ENCODE measurements at places on chromosomes 1 and 21. TPM values are rescaled to one million over a fixed set of nuclear protein-coding genes. Genes with fewer than 3 reads are reported as not detected.

The HJV gene
- total RNA-seq, result not detected

The EDN2 gene
- total RNA-seq, result 5.8 TPM

The RAB25 gene
- 85.1 TPM for total RNA-seq

The COL11A1 gene
- total RNA-seq, result 0.82 TPM

The DPT gene
- total RNA-seq, result 277 TPM

The GSTM5 gene
- 4.8 TPM for total RNA-seq

The OLIG2 gene
- total RNA-seq, result not detected

The OR2L5 gene
- not detected for total RNA-seq

DNA sequence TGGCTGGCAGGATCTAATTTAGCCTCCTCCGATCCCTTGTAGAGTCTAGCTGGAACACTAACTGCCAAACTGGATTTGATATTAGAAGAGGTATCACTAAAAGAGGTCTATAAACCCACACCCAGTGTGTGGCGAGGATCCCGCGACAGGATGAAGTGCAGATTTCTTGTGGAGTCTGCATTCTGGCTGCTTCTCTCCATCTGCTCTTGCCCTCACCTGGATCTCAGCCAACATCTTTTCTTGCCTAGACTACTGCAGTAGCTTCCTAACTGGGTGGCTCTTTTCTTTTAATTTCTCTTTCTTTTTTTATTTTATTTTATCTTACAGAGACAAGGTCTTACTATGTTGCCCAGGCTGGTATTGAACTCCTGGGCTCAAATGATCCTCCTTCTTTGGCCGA lies 48.9 kb upstream of the CAPZB start:
- DNase-seq, result no peak

- peak; percentile 69 for DNase-seq
These were observed 63.4 kb upstream of the COA6 start for GRCh38 chr1:234309598-234310459.

- DNase-seq, result no peak
These were observed 6.5 kb downstream of the CNTN2 start for GRCh38 chr1:205049479-205049878.

GRCh38 chr1:211578640-211579439 lies at the start of gene SLC30A1:
TSS of gene SLC30A1 (minus strand) at chr1:211579161. CDS start at chr1:211578612, 549 bp downstream.
- DNase-seq, result peak; percentile 100

- DNase-seq, result no peak
These were observed 35.6 kb downstream of the GPA33 start for GRCh38 chr1:167054531-167054930.

DNA sequence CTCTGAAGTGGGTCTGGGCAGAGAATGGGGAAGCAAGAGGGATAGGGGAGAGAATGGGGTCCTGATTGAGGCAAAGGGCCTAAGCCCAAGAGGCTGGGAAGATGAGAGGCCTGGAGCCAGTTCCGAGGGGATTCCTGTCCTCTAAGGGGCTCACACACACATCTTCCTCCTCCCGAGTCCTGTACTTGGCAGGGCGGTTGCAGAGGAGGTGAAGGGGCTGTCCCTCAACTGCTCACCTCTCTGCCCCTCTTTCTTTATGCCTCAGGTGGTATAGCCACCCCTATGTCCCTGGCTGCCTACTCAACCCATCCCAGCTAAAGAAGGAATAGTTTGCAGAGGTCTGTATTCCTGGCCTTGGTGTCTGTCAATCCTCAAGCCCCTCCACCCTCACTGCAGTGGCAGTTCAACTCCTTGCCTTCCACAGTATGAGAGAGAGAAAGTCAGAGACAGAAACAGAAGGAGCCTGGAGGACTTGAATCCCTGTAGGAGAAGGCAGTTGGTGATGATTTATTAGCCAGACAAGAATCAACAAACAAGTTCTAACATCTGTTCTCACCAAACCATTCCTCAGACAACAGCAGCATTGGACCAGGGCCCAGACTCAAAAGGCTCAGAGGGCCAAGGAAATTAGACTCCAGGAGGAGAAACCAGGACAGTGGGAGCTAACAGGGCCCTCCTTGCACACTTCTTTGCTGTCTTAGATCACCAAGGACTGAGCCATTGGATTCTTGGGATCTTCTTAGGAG lies 10.7 kb downstream of the SH2D2A start:
- DNase-seq, result peak; percentile 37

DNA sequence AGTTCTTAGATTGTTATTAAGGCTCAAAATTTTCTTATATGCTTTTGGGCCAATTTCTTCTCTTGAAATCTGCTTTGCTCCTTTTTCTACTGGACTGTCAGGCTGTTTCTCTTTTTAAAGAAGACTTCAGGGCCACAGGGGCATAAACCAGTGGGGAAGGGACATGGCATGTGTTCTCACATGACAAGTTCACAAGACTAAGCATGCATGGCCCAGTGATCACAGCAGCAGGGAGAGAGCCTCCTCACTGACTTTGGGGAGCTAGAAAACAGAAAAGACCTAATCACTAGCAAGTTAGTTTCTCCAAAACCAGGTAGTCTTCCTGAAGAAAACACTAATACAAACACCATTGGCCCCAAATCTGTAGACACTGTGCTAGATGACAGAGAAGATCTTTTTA lies 64.8 kb downstream of the RAB3GAP2 start:
- no peak for DNase-seq

GRCh38 chr1:225689882-225690459 lies 37.0 kb upstream of the ENAH start:
- DNase-seq, result no peak

GRCh38 chr1:19341201-19342061 lies 29.3 kb downstream of the SLC66A1 start:
- peak; percentile 76 for DNase-seq

DNA sequence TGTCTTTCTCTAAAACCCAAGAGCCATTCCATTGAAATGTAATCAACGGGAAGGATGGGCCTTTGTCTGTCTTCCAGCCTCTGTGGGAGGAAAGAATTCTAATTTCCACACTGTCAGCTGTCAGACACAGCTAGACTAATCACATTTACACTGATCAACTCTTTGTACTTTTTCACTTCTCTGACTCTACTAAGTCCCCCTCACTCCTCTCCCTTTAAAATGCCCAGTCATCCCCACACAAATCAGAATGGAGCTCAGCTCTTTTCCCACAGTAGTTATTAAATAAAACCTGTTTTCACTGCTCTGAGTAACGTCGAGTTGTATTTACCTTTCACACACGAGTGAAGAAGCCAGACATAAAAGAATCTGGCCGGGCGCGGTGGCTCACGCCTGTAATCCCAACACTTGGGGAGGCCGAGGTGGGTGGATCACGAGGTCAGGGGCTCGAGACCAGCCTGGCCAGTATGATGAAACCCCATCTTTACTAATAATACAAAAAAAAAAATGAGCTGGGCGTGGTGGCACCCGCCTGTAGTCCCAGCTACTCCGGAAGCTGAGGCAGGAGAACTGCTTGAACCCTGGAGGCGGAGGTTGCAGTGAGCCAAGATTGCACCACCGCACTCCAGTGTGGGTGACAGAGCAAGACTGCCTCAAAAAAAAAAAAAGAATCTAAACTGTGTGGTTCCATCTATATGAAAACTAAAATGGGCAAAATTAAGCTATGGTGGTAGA lies 13.3 kb downstream of the ZBTB8OS start:
- DNase-seq, result no peak

DNA sequence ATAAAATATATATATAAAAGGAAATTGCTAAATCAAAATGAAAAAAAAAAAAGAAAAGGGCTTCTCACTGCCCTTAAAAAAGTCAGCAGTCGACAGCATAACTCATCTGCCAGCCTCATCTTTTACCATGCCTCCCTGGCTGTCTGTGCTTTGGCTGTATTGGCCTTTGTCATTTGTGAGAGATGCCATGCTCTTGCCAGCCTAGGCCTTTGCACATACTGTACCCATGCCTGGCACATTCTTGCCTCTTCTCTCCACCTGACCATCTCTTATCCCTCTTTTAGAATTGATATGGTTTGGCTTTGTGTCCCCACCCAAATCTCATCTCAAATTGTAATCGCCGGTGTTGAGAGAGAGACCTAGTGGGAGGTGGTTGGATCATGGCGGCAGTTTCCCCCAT lies 37.1 kb downstream of the DIRAS3 start:
- no peak for DNase-seq

DNA sequence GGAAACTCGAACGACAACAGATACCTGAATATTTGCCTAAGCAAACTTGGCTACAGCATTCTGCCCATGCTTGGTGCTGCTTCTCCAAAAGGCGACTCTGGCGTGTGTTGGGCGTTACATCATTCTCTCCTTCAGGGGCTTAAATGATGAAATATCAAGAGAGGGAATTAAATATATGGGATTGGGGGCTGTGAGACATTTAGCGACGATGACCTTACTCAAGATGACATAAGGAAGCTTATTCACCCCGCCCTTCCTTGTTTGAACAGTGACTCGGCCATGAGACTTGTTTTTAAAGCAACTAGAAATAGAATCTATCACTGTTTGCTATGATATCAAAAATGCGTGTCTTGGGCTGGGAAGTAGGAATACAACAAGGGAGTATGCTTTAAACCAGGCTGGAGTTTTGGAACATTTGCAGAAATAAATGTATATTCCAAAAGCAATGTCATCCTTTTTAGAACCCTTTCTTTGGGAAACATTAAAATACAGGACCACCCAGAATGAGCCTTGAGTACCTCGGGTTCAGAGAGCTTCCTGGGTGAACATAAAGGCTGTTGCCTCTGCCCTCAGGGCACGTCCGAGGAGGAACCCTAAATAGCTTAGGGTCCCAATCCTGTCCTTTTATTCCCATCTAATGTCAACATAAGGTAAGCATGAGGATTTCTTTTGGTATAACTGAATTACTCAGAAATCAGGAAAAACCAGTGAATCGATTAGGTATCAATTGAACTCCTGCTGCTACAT lies 123.3 kb upstream of the SLC45A1 start:
- no peak for DNase-seq

DNA sequence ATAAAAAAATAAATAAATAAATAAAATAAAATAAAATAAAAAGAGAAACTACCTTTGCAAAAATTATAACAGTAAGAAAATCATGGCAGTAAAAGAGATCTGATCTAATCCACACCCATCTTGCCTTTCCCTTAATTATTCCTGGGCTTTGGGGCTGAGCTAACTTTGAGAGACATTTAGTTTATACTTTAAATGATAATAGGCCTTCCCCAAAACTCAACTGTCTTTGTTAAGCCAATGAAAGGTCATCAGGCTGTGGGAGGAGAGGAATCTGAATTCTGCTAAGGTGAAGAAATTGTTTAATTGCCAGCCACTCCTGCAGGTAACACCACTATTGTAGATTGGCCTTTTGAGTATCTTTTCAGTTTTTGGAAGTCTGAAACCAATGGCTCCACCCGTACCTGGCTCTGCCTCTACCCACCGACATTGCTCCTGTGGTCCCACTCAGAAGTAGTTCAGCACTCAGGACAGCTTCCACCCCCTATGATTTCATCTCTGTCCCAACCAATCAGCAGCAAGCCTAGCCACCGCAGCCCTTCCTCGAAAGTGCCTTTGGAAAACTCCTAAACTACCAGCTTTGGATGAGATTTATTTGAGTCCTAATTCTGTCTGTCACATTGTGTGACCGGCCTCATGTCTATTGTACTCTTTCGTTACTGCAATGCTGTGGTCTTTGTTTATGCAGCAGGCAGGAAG lies 23.0 kb upstream of the PNRC2 start:
- DNase-seq, result no peak

DNA sequence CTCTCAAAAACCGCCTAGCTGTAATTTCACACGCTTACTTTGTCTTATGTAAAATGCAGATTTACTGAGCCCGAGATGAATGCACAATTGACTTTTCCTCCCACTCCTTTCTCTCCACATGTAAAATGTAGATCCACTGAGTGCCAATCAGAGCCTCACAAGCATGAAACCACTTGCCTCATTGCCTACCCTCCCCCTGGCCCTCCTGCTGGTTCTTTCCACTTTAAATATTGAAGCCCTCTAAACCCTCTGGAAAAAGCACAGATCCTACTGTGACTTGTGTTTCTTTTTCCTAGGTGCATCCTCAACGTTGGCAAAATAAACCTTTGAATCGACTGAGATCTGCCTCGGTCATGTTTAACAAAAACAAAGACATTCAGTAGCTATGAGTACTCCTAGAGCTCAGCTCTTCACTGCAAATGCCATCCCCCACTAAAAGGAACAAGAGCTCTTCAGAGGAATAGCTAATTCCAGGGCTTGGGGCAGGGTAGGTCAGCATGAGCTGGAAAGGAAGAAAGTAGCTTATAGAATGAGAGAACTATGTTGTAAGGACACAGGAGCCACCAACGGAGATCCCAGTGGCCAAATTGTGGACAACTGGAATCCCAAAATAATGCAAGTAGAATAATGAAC lies 365.5 kb upstream of the RUNX1 start:
- DNase-seq, result no peak

DNA sequence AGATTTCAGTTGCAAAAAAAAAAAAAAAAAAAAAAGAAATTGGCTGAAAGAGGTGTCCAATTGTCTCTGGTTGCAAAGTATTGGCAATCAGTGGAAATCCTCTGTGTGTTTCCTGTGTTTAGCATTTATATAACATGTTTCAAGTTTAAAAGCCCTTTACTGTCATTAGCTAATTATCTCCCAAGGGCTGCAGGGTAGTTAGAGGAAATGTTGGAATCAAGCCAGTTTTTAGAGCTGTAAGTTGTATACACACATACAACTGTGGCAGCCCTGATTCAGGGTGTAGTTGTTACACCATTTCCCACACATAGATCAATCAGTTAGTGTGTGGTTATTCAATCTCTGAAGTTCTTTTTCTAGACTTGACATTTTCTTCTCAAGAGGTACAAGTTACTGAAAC lies 8.9 kb upstream of the ZNF326 start:
- no peak for DNase-seq

All from mucosa of descending colon (tissue), 3 donors.